ENCODE measurements at places on chromosomes 16 and 17.
A peak's percentile ranks its signal among the peaks of the same experiment; 100 is the strongest.

- DNase-seq, result no peak
Observed at GRCh38 chr17:7403727-7403976, 245 bp downstream of the TMEM256 start.

- DNase-seq, result no peak
Observed at GRCh38 chr16:17320009-17320408, 150.8 kb downstream of the XYLT1 start.

DNA sequence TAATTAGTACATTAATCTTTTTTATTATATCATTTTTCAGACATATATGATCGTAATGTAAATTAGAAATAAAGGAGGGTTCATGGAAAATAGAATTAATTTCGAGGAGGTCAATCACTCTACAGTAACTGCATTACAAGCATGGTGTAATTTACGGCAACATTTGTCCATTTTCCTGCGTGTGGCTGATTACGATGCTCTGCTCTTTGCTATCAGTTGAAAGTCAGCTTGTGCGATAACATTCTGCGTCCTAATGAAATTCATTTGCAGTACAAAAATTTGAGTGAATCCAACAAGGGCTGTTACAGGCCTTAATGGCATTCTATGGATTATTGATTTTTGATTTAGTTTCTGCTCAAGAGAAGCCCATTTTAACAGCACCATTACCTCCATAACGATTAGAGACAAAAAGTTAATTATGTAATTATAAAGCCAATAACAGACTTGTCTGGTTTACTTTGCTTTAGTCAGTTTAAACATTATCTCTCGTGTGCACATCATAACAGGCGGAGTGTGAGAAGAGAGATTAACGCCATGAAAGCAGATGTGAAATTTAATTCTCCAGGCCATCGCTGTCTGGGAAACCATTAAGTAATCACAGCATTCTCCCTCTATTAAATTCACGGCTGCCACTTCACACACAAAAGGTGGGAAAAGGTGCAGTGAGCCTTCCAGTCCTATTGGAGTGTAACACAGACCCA lies 256.4 kb upstream of the IRX3 start:
- peak; percentile 45 for DNase-seq

DNA sequence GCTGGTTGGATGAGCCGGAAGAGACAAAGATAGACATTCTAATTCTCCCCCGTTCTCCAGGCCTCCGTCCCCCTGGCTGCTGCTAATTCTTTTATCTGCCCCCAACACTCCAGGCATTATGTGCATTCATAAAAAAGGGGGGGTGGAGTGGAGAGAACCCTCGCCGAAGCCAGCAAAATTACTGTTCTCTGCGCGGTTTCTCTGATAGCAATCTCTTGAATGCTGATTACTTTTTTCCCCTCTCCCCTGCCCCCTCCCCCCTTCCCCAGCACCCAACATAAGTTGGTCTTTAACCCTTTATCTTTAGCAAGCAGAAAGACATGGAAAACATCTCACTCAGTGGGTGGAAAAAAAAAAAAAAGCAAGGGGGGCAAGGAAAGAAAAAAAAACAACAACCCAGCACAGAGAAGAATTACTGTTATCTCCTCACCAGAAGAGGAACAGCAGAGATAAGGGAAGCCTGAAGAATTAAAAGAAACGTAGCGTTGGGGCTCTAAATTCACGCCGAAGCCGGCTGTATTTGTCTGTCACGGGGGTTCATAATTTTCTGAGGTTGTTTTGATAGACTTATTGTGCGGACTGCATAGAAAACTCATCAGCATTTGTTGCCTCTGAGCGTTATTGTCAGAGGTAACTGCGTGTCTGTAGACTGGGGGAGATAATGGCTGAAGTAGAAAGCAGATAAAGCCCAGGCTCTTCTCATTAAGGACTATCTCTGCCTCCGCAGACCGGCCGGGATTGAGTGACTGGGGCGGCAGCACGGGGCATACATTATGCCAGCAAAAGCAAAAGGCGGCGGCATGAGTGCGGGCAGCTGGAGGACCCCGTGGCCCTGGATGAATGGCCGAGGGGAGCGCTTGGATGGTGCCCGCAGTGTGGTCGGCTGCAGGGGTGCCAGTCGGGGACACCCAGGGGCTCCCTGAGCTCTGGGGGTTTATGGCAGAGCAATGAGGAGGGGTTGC lies 126.9 kb downstream of the MRM1 start:
- no peak for DNase-seq

- DNase-seq, result no peak
Observed at GRCh38 chr16:84737192-84738011, 37.6 kb downstream of the USP10 start.

- DNase-seq, result no peak
Observed at GRCh38 chr16:50626868-50627267, 54.2 kb downstream of the SNX20 start.

- DNase-seq, result no peak
Observed at GRCh38 chr16:3059723-3060242, 5.7 kb upstream of the IL32 start.

DNA sequence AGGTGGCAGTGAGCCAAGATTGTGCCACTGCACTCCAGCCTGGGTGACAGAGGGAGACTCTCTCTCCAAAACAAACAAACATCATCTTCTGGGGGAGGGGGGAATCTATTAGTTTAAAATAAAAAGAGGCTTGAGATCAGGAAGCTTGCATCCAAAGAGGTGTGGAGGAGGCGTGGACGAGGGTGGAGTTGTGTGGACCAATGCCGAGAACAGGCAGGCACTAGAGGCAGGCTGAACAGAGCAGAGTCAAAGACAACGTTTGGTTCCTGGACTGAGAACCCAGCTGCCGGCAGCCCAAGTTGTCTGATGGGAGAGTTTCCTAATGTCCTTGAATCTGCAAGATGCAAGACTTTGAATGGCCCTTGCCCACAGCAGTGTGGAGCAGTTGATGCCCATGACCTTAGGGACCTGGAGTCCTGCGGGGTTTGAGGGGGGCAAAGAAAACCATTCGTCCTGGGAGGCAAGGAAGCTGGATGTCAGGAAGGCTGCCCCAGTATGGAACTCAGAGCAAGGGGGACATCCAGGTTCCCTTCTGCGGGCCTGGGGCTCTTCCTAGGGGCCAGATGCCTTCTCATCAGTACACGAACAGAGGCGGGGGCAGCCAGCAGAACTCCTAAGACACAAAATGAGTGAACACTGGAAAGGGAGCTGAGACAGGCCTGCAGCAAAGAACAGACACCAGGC lies 9.2 kb downstream of the TBC1D16 start:
- no peak for DNase-seq

DNA sequence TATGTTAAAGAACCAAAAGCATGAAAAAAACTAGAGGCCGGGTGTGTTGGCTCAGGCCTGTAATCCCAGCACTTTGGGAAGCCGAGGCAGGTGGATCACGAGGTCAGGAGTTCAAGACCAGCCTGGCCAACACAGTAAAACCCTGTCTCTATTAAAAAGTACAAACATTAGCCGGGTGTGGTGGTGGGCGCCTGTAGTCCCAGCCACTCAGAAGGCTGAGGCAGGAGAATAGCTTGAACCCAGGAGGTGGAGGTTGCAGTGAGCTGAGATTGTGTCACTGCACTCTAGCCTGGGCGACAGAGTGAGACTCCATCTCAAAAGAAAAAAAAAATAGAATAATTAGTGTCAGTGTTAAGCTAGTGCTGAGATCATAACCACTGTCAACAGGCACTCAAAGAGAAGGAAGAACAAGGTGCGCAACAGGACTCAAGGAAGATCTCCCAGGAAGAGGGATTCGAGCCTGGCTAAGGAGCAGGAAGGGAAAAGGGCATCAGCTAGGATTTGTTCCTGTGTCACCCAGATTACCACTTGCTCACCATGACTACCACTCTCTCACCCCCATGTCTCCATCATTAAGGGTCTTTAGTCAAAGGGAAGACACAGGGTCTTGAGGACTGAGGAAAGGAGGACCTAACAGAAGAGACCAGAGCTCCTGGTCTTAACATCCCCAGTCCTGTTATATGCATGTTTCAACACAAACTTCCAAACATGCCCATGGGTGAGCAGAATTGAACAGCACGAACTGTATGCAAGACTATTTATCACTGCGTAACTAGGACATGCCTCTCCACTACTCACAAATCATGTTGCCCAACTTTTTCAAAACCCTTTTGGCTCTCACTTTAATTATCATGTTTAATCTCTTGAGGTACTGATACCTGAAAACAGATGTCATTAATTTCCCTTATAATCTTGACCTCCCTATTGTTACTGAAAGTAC lies 88.3 kb upstream of the PLEKHM1 start:
- no peak for DNase-seq

- no peak for DNase-seq
Observed at GRCh38 chr16:77965346-77965745, 57.0 kb upstream of the CLEC3A start.

GRCh38 chr16:57807968-57808528 lies 5.8 kb upstream of the KIFC3 start:
- DNase-seq, result no peak

GRCh38 chr17:50653738-50654137 lies 19.1 kb downstream of the ABCC3 start:
- DNase-seq, result no peak

DNA sequence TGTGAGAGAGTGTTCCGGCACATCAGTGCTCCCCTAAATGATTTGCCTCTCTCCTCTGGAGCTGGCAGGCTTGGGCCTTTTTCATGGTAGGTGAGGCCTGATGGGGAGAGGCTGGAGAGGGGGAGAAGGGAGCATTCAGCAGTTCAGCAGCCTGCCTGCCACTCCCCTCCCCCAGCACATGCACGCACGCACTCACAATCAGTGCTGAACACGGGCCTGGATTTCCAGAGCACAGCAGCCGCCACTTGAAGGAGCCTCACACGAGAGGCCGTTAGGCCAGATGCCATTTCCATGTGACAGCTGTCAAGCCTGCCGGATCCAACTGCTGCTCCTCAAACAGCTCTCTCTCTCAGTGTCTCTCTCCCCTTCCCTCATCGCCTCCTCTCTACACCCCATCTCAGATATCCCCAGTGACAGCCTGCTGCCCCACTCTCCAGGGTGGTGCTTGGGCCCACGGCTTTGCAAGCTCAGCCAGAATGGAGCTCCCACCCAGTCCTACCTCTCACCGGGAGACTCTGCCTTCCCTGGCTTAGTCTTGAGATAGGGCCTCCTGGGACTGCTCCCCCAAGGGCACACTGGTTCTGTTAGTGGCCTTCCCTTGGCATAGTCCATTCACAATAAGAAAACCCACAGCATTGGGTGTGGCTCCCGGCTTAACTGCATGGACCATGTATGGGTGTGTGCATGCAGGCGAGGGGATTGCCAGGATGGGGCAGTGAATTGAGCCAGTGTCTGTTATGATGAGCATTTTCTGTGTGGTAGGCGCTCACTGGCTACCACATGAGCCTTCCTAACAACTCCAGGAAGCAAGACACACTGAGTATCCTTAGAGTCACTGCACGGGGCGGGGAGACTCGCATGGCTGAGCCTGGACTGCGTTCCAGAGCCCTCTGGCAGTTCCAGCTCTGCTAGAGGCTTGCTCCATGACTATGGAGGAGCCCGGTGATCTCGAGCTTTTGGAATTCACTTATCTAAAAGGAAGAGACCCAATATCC lies 226.2 kb downstream of the CCDC182 start:
- peak; percentile 66 for DNase-seq

- no peak for DNase-seq
Observed at GRCh38 chr16:55048745-55049144, 118.1 kb downstream of the IRX5 start.

- no peak for DNase-seq
Observed at GRCh38 chr16:50861970-50862411, 120.1 kb downstream of the CYLD start.

- DNase-seq, result no peak
Observed at GRCh38 chr16:21083729-21084268, 66.8 kb downstream of the DNAH3 start.

DNA sequence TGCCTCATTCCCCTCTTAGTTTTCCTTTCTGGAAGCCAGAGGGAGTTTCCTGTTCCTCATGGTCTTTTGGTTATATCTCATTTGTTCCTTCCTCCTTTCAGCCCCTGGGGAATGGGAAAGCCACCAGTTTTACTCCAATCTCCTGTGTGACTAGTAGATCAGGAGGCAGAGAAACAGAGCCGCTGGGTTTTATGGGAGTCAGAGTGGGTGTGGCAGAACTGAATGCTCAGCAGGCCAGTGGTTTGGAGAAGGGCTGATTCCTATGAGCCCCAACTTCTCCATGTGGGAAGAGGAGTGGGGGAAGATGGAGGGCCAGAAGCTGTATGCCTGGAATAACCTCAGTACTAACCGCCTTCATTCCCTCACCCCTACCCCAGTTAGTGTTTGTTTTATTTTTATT lies 4.1 kb downstream of the DNAH2 start:
- no peak for DNase-seq

DNA sequence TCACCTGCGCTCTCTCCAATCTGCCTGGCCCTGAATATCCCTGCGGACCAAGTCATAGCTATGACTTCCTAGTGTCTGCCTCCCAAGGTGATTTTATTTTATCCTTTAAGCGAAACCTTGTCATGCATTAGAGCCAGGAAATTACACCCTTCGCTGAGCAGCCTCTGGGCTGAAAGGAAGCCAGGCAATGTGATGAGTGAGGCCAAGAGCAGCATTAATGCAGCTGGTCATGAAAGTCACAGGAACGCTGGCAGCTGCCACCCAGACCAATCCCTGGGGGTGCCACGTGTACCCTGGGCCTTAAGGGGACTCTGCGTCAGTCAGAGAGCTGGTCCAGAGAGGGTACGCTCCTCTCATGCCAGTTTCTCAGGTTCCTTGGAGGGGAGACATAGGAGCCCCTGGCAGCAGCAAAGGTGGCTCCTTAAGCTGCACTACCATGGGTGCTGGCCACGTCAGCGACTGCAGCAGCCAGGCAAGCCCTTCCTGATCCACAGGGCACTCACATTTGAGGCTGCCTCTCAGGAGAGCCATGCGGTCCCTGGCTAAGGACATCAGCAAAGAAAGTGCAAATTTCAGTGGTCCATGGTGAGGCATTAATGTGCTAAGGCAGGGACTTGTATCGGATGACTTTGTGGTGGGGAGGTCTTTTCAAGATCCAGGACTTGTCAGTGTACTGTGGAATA lies 42.7 kb upstream of the WSCD1 start:
- no peak for DNase-seq

- DNase-seq, result no peak
Observed at GRCh38 chr17:6894206-6894528, 62.6 kb upstream of the TEKT1 start.

GRCh38 chr16:66131156-66131807 lies 235.2 kb upstream of the CDH5 start:
- DNase-seq, result no peak
